ENCODE measurements at places on chromosomes 2 and 18.

DNA sequence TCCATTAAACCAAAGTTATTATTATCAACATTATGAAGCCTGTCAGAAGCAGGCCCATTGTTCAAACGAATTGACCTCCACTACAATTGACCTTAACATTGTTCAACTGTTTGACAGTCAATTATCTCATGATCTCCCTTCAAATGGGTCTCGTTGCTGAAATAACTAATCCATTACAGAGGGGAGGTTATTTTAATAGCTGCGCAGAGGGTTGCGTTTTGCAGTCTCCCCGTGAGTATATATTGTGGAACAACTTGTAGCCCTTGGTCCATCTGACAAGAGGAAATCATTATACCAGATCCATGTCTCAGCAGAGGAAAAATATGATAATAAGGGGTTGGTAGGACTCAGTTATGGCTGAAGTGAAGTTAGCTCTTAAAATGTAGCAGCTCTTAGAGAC is 159.1 kb downstream of the ALK start:
- DNase-seq: no peak

DNA sequence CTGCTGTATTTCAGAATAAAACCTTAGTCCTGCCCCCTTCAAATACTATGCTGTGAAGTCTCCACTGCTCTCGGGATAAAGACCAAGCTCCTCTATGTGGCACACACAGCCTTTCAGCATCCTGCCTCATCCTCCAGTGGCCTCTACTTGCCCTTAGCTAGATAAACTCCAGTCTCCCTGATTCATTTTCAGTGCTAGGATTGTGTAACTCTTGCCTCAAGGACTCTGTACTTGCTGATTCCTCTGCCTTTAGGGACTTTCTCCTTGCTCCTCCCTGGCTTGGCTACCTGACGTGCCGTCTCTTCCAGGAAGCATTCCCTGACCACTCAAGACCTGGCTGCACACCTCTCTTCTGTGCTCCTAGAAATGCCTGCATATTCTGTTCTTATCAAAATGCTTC is 416.7 kb downstream of the MTX2 start:
- no peak for DNase-seq

GRCh38 chr2:232647261-232647660 is 13.9 kb downstream of the EFHD1 start:
- no peak for DNase-seq

DNA sequence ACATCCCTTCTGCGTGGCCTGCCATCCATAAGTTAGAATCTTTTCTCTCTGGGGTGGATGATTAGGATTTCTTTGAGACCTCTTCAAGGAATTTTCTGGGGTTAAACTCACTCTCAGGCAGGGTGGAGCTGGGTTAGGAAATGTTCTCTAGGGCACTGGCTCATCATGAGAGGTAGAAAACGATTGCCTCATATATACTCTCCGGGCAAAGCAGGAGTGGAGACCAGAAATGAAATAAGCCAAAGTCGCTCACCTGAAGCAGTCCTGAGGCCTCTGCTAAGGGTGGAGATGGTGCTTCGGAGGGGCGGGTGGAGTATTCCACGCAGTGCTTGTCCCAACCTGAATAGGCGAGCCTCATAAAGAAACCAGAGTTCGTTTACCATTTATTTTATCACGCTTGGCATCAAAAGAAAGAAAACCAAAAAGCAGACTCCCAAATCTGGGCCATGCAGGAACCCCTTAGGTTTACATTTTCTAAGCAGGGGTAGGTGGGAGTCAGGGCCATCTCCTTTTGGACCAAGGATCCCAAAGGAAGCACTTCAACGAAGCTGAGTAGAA is 249.3 kb upstream of the MEIS1 start:
- DNase-seq: no peak

DNA sequence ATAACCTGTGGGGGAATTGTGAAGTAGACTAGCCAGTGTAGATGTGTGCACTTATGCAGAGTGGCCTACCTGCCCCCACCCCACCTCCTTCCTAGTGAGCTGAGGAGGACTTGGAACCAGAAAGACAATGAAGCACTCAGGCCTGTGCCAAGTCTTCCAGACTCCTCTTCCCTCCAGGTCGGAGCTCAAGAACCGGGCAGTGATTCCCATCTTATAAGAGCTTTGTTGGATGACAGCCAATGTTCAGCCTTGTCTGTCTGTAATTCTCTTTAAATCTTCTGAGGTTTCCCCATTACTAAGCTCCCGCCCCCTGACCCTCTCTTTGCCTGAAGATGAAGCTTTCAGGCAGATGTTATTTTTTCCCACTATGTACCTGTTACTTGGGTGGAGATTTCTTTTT is 121.0 kb downstream of the SMAD2 start:
- no peak for DNase-seq

- DNase-seq: no peak
Measured at GRCh38 chr2:138596403-138596802, 94.8 kb downstream of the SPOPL start.

DNA sequence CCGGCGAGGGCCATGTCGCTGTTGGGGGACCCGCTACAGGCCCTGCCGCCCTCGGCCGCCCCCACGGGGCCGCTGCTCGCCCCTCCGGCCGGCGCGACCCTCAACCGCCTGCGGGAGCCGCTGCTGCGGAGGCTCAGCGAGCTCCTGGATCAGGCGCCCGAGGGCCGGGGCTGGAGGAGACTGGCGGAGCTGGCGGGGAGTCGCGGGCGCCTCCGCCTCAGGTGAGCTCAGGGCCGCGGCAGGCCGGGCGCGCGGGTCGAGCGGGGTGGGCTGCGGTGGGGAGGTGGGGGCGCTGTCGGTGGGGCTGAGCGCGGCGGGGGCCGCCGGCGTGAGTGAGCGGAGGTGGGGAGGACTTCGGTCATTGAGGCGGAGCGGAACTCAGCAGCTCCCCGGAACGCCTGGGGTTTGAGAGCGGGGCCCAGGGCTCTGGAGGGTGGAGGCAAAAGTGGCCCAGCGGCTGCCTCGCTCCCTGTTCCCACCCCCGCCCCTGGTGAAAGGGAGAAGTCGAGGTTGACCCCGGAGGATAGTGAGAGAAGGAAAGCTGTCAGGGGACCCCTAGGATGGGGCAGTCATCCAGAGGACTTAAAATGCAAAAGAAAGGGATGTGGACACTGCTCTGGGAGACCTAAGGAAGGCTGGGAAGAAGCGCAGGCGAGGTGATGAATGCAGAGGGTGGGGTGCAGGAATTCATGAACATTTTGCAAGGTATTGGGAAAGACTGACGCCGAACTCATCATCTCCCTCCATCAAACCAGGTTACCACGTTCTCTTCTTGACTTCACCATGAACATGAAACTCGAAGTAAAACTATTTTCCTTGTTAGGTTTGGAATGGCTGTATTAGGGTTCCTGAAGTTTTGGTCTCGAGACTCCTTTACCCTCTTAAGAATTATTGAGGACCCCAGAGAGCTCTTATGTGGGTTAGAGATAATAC is 633 bp downstream of the MALT1 start:
- DNase-seq: no peak

- DNase-seq: no peak
Measured at GRCh38 chr2:202030691-202031090, 3.0 kb upstream of the FZD7 start.

- DNase-seq: no peak
Measured at GRCh38 chr2:178990533-178991241, 59.2 kb downstream of the CCDC141 start.

GRCh38 chr2:60934165-60934722 is 52.9 kb downstream of the REL start:
- no peak for DNase-seq

- DNase-seq: no peak
Measured at GRCh38 chr2:32688541-32688940, 60.7 kb downstream of the TTC27 start.

GRCh38 chr2:25053041-25053440 is 11.2 kb downstream of the EFR3B start:
- no peak for DNase-seq

GRCh38 chr2:217070043-217070430 is 210.2 kb upstream of the TNP1 start:
- DNase-seq: no peak

DNA sequence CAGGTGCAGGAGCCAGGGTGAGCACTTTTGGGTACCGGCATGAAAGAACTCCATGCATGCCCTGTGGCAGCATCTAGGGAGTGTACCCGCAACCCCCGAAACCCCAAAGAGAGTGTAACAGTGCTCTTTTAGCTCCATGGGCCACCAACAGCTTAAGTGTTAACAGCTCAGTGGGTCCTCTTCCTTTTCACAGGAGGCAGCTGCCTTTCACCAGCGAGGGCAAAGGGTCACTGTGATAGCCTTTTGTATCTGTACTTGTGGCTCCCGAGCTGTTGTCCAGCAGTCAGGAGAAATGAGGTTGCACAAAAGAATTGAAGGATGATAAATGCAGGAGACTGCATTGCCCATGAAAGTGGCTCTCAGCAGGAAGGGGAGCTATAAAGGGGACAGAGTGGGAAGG is 1166.3 kb upstream of the ACVR2A start:
- no peak for DNase-seq

DNA sequence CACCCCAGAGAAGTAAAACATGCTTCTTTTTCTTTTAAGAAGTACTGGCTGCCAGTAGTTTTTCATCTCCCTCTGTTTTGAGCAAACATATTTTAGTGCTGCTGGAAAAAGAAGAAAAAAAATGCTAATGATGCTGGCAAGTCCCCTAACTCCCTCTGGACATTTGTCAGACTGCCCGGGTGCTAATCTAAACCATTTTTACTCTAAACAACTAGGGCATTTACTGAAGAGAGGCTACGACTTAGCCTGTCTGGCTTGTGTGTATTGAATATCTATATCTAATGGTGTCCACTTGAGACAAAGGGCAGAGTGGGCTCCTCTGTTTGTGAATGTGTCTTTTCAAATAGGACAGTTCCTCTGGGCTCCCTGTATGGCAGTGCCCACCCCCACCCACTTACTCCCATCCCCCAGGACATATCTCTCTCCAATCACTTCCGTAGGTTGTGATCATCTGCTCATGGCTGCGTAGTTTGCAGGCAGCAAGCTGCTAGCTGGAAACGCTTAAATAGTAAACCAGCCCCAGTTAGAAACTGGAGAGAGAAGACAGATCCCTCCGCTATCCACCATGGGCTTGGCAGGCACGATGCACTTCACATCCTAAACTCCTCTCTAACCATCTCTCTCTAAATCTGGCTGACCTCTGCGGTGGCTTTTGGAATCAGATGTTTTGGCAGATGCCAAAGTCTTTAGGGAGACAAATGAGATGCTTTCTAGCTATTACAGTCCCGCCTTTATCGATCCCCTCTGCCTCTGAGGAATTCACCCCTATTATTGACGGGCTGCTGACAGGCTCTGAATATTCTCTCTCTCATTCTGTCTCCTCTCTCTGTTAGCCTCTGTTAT is 58.3 kb downstream of the DOCK10 start:
- no peak for DNase-seq

DNA sequence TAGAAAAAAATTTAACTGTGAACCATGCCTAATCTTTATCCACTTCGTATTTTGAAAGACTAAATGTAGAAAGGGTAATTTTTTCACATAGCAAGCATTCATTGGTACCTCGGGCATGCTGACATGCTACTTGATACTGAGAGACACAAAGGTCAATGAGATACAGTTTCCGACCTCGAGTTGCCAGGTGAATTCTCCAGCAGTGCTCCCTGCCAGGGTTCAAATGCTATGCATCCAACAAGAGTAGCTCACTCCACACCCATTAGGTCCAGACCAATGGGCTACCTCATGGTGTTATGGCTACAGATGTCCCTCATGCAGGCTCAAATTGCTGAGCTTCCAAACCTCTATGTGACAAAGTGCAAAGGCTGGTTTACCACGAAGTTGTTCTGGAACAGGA is 305.8 kb downstream of the PIEZO2 start:
- DNase-seq: no peak

DNA sequence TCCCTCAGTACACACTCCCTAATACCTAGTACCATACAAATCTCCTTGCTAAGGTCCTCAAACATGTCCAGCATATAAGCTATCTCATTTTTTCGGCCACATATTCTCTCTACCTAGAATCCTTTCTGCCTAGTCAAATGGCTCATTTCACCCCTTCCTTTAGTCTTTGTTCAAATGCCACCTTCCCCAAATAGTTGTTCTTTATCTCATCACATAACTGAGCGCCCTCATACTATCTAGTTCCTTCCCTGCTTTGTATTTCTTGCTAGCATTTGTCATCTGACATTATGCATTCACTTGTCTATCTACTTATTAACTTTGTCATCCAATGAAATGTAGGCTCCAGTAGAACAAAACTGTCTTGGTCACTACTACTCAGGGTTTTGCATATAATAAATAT is 35.5 kb downstream of the RPRD1A start:
- DNase-seq: no peak

DNA sequence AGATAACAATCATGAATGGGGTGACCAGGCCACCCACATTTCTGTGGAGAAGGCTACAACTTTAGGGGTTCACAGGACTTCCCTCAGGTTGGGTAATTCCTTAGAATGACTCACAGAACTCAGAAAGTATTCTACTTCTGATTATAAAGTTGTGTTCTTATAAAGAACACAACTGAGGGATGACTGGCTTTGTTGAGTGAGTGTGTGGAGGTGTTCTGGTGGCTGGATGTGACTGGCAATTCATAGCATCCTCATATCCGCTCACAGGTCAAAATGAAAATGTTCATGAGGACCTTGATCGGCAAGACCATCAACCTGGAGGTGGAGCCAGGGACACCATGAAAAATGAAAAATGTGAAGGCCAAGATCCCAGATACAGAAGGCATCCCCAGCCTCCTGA is 143.3 kb upstream of the CAB39 start:
- DNase-seq: no peak

- no peak for DNase-seq
Measured at GRCh38 chr18:61466736-61467135, 133.5 kb downstream of the CDH20 start.

GRCh38 chr18:13394801-13395200 is 176.2 kb downstream of the LDLRAD4 start:
- no peak for DNase-seq

- no peak for DNase-seq
Measured at GRCh38 chr2:199160677-199161465, 296.9 kb downstream of the SATB2 start.

Data from stimulated activated CD4-positive, alpha-beta T cell treated with anti-CD3 and anti-CD28 coated beads, Interleukin-15, amount 100 ng/mL, for 1 hour (primary cell).